NCI-H1417 (cell line): ENCODE measurements at places on chromosomes 5 and 9.

GRCh38 chr5:101728933-101729332, 567.2 kb downstream of the SLCO4C1 start:
- no peak for DNase-seq

GRCh38 chr5:2591777-2592453, 159.6 kb downstream of the IRX2 start:
- no peak for DNase-seq

DNA sequence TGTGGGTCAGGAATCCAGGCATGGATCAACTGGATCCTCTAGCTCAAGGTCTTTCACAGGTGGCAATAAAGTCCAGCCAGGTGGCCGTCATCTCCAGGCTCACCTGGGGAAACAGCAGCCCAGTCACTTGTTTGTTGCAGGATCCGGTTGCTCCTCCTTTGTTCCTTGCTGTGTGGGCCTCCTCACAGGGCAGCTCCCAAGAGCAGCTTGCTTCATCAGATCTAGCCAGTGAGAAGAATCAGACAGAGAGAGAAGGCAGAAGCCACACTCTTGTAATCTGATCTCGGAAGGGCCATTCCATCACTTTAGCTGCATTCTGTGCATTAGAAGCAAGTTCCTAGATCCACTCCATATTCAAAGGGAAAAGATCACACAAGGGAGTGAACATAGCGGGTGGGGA, 3.2 kb upstream of the HSD17B3 start:
- DNase-seq, result no peak

GRCh38 chr5:113169720-113170119, 193.1 kb downstream of the DCP2 start:
- no peak for DNase-seq

DNA sequence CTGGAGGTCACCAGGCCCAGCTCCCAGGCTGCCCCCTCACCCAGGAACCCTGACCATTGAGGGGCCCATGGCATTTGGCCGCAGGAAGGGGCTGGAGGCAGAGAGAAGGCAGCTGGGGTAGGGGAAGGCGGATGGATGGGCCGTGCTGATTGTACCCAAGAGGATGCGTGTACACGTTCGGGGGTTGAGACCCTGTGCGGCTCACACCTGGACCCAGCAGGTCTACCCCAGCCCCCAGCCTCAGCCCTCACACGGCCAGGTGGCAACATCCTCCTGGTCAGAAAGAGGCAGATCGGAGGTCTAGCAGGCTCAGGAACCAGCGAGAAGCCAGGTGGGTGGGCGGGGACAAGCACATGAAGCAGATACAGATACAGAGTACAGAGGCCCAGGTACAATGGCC, 33.7 kb downstream of the NACC2 start:
- no peak for DNase-seq

DNA sequence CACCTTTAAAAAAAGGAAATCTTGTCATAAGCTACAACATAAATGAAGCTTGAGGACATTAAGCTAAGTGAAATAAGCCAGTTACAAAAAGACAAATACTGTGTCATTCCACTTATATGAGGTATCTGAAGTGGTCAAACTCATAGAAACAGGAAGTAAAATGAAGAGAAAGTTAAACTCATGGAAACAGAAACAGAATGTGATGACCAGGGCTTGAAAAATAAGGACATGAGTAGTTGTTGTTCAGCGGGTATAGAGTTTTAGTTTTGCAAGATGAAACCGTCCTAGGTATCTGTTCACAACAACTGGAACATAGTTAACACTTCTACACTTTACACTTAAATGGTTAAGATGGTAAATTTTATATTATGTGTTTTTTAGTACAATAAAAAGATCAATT, 47.8 kb upstream of the SLC1A3 start:
- no peak for DNase-seq

DNA sequence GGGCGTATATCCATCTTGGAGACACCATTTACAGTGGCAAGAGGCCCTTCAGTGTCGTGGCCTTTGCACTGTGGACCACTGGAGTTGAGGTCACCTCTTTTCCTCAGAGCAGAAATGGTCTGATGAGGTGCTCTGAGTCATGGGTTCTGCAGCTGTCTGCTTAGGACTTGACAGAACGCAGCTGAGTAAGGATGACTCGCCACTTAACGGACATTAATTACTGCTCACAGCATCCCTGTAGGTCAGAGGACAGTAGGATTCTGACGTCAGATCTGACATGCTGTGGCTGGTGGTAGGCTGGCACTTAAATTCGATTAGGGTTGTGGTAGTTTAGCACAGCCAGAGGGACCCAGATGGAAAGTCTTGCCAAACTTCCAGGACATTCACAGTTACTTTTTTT, 479.4 kb downstream of the DMAC1 start:
- peak; percentile 35 for DNase-seq

DNA sequence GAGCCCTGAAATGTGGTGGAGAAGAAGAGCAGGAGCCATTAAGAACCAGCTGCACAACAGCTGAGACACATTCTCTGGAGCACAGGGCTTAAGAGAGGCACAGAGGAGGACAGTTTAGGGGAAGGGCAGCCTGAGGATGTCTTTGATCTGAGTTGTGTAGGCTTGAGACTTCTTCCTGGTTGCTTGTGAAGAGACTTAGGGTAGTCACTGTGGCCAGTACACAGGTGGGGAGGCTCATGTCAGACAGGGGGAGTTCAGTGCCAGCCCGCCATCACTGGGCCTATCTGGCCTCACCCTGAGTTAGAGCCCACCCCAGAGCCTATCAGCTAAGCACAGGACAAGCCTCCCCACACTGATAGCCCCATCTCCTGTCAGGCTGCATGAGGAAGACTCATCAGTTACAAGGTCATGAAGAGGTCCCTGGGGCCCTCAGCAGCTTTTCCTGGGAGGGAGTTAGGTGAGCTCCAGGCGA, 19.8 kb downstream of the SLC22A4 start:
- DNase-seq, result no peak

DNA sequence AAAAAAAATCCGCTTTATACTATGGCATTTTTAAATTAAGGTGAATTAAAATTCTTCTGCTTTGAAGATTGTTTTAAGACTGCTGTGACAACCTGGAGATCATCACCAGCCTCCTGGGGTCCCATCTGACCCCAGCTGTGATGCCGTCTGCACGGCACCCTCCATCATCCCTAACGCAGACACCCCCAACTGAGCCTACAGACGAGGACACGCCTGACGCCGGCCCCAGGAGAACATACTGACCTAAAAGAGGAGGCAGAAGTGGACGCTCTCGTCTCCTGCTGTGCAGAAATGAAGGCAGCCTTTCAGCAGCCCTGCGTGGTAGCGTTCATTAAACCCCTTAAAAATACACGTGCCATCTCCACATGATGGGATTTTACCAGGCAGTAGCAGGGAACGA, 125.6 kb upstream of the PPP1R26 start:
- peak; percentile 12 for DNase-seq

GRCh38 chr5:157670662-157671591, at the start of gene C5orf52:
Gene C5orf52 (plus strand): TSS chr5:157671533. CDS start chr5:157671615, 82 bp downstream.
- no peak for DNase-seq

DNA sequence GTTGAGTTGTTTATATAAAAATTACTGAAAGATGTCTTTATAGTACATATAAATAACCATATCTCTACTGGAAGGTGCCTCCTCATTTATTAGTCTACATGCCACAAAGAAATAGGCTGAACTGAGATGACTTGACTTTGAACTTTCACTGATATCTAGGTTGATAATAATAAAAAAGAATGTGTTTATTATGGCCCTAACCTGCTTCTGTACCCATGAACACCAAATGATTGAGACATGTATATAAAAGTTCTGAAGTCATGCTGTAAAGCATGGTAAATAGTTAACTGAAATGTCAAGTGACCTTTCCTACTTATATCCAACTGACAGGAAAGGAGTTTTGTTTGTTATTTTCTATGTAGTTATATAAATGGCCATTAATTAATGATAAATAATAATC, 33.2 kb upstream of the GRAMD2B start:
- DNase-seq, result no peak

DNA sequence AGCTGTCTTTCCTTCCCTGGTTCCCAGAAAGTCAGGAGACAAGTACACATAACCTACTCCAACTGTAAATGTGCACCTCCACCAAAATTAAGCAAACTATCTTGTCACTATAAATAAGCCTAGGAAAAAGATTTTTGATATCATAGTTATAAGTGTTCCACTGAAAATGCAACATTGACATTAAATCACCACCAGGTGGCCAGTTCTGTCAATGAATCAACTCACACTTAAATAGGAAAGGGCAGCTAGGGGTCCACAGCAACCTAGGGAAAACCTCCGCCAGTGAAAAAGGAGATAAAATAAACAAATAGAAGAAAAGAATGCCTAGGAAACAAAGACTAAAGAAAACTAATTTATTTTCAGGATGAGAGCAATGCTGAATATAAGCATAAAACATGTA, 243.0 kb upstream of the PTPRD start:
- no peak for DNase-seq

GRCh38 chr5:135625061-135625460, 46.3 kb upstream of the CXCL14 start:
- DNase-seq, result no peak

DNA sequence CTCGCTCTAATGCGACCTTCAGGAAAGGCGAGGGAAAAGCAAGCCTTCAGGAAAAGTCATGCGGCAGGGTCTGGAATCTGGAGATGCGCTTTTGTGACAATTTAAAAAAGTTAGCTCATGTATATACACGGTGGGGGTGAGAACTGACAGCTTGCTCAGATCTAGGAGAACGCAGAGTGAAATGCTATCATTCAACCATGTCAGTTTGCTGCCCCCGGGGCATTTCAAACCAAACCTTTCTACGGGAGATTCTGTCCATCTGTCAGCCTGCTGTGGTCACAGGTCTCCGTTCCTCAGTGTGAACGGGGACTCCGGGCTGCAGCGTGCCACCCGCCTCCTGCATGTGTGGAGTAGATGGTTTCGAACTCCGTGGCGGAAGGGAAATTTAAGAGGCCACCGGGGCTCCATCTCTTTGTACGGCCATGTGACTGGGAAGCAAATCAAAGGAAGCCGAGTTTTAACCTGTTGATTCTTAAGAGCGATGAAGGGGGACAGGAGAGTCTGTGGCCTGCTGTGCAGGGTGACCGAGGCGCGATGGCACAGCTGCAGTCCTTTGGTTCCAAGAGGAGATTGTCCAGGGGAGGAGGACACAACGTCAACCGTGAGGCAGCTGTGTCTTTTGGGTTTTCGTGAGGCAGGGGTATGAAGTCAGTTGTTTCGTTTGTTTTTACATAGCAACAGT, 45.9 kb downstream of the OTULIN start:
- no peak for DNase-seq

- peak; percentile 31 for DNase-seq
Observed at GRCh38 chr5:76402886-76403765, at the start of gene IQGAP2. Gene IQGAP2 (plus strand): TSS chr5:76403285. CDS start chr5:76403546, 261 bp downstream.

DNA sequence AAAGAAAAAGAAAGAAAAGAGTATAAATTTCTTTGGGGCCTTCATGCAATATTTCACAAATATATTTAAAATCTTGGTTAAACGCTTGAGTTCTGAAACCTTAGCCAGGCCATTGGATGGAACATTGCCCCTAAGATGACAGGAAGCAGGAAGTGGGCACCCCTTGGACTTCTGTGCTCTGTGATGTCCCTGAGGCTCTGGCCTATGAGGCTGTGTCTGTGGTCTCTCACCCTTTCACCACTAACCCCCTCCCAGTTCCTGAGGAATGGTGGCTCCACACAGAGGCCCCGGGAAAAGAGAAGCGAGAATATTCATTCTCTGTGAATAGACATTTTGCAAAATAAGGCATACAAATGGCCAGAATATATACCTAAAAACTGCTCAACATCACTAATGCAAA, 320.5 kb upstream of the PANK3 start:
- no peak for DNase-seq

- DNase-seq, result no peak
Observed at GRCh38 chr5:131289738-131290137, 25.9 kb downstream of the CDC42SE2 start.

DNA sequence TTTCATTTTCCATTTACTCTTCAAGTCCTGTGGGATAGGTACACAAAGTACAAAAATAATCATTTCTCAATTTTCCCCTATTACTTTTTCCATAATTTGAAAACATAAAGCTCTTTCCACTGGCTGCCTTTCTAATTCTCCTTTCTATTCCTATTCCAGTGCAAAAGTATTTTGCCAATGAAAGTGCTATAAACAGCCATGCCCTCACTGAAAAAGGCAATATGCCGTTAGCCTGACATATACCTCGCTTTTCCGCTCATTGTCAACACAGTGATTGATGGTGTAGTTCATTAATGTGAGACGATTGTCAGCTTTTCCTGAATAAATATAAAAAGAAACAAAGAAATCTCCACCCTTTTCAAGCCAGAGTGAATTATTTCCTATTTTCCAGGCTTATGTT, 97.5 kb downstream of the EBF1 start:
- DNase-seq, result no peak

DNA sequence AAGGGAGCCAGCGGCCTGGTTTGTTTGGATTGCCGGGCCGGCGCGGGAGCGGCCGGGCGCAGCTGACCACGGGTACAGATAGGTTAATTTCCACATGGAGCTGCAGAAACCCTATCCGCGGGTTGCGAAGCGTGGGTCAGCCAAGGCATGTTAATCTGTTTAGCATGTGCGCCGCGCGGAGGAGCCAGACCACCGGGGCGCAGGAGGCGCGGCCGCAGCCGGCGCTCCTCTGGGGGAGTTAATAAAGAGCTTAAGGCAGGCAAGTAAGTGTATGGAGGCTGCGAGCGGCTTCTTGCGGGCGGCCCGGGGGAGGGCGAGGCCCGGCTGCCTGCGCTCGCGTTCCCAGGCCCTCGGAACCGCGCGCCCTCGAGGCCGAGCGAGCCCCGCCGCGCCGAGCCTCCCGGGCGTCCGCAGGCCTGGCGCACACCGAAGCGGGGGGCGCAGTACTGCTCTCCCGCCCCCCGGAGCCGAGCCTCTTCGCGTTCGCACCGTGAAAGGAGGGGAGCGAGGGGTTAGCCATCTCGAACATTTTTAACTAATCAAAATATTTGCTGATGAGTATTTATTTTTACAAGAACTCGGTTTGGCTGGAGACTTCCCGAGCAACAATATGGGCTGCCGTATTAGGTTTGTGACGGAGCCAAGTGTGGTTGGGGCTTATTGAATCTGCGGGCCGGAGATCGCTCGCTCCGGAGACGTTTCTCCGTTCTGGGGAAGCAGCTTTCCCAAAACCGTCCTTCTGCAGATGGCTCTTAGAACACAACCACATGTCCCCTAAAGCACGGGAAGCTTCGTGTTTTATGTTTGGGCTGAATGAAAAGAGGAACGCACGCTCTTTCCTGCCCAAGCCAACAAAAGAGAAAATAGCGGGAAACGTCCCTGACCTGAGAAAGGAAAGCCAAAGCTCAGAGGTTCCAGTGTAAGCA, 28.8 kb downstream of the FOXD1 start:
- DNase-seq, result no peak

- DNase-seq, result no peak
Observed at GRCh38 chr5:44779167-44779566, 29.6 kb upstream of the MRPS30 start.

- no peak for DNase-seq
Observed at GRCh38 chr5:65482296-65482735, 596 bp upstream of the ADAMTS6 start.

GRCh38 chr9:406886-407654, 192.4 kb downstream of the DOCK8 start:
- DNase-seq, result peak; percentile 4

- DNase-seq, result no peak
Observed at GRCh38 chr9:112945620-112946208, 55.0 kb upstream of the SLC46A2 start.

- DNase-seq, result peak; percentile 12
Observed at GRCh38 chr9:82829818-82830217, 233.1 kb downstream of the RASEF start.

- DNase-seq, result no peak
Observed at GRCh38 chr5:96316487-96316886, 116.6 kb downstream of the PCSK1 start.
